Urothelium cell line (cell line): ENCODE measurements at places on chromosomes 13 and 19.

DNA sequence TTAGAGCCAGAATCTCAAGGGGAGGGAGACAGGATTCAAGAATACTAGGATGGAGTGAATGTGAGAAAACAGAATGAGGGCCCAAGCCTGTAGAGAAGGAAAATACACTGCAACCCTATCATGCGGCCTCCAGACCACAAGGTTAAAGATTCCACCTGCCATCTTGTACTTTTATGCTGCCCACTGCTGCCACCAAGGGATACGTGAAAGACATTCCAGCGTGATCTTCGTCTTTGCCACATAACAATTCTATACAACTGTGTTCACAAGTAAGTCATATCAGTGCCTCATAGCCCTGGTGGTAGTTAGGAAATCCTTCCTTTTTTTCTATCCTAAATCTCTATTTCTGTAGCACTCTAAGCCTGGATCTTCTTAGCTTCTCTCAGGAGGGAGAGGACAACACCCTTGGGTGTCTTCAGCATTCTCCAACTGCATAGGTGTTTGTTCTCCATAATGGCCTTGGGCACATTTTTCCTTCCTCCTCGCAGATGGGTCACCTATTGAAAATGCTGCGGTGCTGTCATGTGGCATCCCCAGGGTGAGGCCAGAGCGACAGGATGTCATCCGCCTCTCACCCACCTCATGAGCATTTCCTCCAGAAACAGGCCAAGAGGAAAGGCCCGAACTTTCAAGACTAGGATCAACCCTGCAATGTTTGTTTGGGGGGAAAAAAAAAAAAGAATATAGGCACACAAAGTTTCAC is 13.6 kb downstream of the TPT1 start:
- no peak for DNase-seq

DNA sequence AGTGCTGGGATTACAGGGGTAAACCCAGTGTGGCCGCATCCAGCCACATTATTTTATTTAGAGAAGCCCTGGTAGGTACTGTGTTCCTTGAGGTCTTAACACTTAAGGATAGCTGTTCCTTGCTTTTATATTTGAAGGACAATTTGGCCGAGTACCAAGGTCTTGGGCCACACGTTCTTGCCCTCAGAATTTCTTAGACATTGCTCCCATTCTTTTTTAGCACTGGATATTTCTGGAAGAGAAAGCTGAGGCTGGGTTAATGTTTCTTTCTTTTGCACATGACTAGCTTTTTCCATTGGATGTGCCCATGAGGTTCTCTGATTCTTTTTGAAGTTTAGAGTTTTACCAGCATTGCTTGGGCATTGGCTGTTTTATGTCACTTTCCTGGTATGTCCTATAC is 5.5 kb upstream of the RNF113B start:
- no peak for DNase-seq

- no peak for DNase-seq
Measured at GRCh38 chr19:41076286-41076685, 12.0 kb upstream of the CYP2A13 start.

DNA sequence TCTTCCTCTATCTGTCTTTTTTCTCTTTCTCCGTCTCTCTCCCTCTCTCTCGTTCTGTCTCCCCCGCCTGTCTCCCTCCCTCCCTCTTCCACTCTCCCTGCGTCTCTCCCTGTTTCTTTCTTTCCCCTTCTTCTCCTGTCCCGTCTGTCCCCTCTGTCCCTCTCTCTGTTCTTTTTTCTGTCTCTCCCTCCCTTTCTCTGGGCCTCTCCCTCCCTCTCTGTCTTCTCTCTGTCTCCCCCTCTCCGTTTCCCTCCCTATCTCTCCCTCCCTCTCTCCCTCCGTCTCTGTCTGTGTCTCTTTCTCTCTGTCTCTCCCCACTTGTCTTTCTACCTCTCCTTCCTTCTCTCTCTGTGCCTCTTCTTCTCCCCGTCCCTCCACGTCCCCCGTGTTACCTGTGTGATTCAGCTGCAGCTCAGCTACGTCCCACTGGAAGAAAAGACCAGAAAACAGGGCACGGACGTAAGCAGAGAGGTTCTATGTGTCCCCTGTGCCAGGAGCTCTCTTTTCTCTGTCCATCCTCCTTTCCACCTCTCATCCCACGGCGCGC is 1.2 kb downstream of the CD70 start:
- no peak for DNase-seq

DNA sequence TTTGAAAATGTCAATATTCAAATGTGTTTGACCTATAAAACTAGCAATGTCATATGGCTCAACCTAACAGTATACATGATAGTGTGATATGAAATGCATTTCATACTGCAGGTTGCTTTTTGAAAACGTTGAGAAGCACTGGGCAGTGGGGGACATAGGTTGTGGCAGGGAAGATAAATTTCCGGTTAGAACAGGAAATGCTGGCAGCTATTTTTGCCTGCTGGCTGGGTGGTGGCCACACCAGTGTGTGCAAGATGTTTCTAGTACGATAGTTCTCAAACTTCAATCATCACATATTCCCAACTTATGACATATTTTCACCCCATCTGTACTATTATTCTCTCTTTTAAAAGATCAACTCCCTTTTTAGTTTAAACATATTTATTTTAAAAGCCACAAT is 17.2 kb downstream of the FXYD5 start:
- no peak for DNase-seq

GRCh38 chr19:1746401-1747284 is 6.7 kb upstream of the ONECUT3 start:
- DNase-seq: no peak

DNA sequence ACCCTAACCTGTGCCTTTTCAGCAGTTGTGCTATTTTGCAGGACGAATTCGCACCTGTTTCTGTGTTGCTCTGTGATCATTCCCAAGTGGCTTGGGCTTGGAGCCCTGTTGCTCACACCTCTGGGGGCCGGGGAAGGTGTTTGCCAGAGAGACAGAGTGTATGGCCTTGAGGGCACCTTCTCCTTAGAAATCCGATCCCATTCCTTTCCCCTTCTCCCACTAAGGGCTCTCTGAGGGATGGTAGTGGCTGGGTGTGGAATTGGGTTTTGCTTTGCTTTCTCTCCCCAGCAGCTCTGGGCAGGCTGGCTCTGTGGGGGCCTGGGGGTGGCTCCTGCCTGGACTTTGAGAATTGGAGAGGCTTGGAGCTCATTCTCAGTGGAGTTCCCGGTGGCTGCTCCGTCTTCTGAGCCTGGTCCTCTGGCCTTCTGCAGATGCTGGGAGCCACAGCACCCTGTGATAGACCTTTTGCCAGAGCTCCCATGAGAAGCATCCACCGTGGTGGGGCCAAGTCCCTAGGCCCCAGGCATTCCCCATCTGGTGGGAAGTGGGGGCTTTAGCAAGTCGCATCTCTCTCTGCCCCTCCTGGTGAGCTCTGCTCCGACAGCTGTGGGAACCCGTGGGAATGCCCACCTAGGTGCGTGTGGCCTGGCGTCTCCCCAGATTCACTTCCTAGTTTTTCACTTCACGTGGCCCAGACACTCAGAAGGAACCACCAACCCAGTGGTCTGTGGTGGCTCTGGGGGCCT is 26.1 kb downstream of the ATP11A start:
- no peak for DNase-seq

DNA sequence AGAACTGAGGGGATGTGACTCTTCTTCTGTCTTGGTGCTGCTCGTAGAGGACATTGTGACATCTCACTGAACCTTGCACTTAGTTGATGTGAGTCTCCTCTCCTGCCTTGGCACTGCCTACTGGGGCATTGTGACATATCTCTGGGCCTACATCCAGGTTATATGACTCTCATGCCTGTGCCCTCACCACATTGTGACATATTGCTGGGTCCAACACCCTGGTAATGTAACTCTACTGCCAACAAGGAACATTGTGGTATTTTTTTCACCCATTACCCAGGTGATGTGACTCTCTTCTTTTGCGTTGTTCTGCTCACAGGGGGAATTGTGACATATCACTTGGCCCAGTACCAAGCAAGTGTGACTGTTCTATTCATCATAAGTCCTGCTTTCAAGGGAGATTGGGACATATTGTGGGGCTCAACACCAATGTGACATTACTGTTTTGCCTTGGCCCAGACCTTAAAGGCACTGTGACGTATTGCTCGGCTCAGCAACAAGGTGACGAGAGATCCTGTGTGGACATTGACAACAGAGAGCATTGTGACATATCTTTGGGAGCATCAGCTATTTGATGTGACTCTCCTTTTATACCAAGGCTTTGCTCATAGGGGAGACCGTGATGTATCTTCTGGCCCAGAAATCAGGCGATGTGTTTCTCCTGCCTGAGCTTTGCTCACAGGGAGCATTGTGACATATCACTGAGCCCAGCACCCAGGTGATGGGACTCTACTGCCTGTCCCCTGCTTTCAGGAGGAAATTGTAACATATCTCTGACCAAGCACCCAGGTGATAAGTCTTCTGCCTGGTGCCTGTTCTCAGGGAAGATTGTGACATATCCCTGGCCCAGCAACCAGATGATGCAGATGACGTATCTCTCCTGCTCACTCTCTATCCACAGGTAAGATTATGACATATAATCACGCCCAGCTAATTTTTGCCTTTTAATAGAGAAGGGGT is 12.2 kb upstream of the ZNF429 start:
- DNase-seq: no peak

DNA sequence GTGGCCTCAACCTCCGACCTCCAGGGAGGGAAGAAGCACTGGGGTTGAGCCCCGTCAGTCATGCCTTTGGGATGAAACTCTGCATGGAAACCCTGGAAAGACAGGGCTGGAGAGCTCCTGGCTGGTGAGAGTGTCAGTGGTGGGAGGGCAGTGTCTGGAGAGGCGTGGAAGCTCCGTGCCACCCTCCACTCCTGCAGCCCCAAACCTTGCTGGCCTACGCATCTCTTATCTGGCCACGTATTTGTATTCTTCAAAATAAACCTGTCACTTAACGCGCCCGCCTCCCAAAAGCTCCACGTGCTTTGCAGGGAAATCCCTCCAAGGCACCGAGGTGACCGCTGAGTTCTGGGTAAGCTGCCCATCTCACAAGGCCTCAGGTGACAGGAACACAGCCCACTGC is 84.3 kb downstream of the TEX29 start:
- DNase-seq: no peak

DNA sequence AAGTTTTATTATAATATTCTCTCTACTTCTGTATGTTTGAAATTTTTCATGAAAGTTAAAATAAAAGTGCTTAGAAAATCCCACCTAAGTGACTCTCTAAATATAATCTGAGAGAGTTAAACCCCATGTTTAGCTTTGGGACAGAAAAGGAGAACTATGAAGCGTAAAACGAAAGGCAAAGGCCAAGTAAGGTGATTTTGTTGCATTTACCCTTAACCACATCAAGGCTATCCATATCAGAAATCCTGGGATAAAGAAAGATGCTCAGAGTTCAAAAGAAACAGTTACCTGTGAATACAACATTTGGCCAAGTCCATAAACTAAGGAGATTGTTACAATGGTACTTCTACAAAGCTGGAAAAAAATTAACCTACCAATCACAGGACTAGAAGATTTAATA is 31.3 kb downstream of the UBL3 start:
- no peak for DNase-seq

DNA sequence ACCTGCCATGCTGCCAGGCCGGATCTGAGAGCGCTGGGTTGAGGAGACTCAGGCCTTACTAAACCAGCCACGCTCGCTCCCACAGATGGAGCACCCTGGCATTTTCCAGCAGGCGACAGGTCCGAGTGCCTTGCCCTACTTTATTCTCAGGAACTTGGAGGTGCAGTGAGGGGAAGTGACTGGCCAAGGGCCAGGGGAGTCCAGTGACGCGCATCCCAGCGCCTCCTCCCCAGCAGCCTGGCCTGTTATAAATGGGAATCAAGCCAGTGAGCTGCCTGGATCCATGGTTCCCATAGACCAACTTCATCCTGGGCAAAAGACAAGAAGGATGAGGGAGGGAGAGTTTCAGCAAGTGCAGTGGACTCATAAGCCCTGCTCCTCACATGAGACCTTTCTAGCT is 35.5 kb downstream of the TMED1 start:
- DNase-seq: no peak

GRCh38 chr19:56141417-56141993 is 418 bp downstream of the ZNF444 start:
- no peak for DNase-seq

GRCh38 chr19:1266129-1266915 is 2.8 kb upstream of the CIRBP start:
- peak; percentile 81 for DNase-seq

- no peak for DNase-seq
Measured at GRCh38 chr19:512547-513365, 5.5 kb downstream of the TPGS1 start.

- DNase-seq: no peak
Measured at GRCh38 chr13:111852725-111853518, 214.0 kb upstream of the SOX1 start.

DNA sequence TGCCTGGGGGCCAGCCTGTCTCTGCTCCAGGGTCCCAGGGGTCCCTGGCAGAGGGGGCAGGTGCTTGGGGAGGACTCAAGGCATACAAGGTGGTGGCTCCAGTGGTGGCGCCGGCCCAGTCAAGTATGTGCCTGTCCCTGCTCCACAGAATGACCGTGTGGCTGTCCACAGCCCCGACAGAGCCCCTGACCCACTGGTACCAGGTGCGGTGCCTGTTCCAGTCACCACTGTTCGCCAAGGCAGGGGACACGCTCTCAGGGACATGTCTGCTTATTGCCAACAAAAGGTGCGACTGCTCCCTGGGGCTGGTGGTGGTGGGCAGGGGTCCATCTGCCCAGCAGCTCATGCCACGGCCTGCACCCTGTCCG is 8.2 kb downstream of the YIPF2 start:
- no peak for DNase-seq

GRCh38 chr19:29509456-29509855 is 16.3 kb upstream of the VSTM2B start:
- DNase-seq: no peak

- no peak for DNase-seq
Measured at GRCh38 chr19:447816-448560, 12.8 kb downstream of the SHC2 start.

DNA sequence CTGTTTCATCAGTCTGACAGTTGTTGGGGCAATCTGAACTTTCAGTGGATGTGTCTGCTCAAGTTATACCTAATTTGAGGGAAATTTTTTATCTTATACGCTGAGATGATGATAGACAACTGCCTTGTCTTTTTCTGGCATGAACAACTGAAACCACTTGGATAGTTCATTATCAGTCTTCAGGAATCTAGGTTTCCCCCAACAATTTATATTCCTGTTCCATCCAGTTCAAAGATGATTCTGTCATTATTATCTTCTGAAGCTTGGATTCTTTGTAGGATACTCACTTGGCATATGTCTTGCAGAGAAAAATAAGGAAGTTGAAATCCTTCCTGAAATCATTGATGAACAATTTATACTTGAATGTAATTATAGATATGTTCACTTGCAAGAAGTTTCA is 193.7 kb downstream of the LMO7 start:
- no peak for DNase-seq

DNA sequence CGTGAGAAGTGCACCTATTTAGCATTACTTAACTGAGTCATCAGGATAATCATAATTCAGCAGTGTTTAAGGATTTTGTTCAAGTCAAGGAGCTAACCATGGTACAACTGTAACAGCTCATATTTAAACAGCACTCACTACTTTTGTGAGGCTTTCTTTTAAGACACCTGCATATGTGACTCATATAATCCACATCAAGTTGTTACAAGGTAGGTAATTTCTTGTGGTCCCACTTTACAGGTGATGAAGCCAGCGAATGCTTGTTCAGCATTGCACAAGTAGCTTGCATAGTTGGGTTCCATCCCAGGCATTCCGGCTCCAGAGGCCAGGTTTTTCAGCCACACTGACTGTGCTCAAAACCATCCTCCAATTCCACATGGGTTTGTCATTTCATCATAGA is 569.2 kb downstream of the MYO16 start:
- DNase-seq: no peak
